Astrocyte (in vitro differentiated cells and primary cell): ENCODE measurements at places on chromosomes 2 and 18.

GRCh38 chr2:206164261-206164862, 4.7 kb downstream of the EEF1B2 start:
- no peak for DNase-seq

DNA sequence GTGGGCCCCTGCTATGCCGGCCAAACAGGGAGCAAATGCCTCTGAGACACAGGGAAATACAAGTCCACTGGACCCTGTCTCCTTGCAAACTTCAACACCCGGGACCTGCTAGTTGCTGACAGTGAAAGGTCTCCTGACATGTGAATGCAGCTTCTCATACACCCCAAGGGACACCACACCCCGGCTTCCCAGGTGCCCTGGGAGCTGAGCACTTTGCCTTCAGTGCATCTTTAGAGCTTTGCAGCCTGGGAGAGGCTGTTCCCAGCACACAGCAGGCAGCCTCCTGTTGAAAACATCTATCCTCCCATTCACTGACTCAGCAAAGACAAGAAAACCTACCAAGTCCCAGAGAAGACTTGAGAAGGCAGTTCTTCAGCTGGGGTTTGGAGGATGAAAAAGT, 143.4 kb downstream of the COL6A3 start:
- no peak for DNase-seq

GRCh38 chr18:79368681-79369080, 27.0 kb upstream of the NFATC1 start:
- DNase-seq: no peak

GRCh38 chr2:8418721-8419120, 263.1 kb upstream of the ID2 start:
- peak; percentile 15 for DNase-seq

- no peak for DNase-seq
Observed at GRCh38 chr2:206920310-206920709, 19.0 kb upstream of the CPO start.

DNA sequence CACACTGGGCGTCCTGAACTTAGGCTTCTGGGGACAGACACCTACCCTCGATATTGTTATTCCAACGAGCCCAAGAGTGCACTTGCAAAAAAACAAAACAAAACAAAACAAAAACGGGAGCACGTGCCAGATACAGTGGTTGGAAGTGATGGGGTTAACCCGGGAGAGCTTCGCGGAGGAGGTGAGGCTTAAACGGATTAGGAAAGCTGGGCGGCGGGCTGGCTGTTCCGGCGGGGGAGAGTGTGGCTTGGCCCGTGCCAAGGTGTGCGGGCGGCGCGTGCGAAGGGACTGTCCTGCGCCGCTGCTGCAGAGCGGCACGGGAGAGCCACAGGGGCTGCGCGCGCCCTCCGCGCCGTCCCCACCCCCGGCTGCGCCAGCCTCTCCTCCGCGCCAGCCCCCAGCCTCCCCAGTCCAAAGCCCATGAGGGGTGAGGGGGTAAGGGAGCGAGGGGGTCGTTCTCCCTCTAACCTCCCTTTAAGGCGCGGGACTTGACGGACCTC, 1.5 kb upstream of the SLC30A3 start:
- DNase-seq: no peak

DNA sequence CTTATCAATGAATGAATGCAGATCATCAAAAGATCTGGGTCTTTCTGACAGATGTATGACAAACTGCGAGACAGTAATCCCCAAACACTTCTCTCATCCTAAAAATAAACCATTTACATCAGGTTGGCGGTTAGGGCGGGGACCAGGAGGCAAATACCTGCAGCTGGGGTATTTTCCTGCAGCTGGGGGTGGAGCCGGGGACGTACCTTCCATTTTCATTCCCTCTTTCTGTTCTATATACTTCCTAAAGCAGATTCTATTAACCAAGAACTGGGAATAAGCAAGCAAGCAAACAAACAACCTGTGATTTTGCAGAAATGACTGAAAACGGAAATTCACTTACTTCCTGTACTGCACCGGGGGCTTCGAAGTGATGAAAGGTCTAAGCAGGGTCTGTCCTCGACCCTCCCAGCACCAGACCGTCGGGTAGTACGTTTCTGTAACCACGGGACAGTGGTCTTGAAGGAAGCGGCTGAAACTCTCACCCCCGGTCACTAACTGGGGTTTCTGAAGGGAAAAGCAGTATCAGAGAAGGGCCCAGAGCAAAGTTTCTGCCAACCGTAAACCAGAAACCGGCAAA, 1.2 kb downstream of the ABHD3 start:
- DNase-seq: no peak

GRCh38 chr2:230155359-230155758, 64.4 kb downstream of the SP110 start:
- DNase-seq: no peak

- no peak for DNase-seq
Observed at GRCh38 chr2:186617771-186618170, 27.9 kb downstream of the ITGAV start.

DNA sequence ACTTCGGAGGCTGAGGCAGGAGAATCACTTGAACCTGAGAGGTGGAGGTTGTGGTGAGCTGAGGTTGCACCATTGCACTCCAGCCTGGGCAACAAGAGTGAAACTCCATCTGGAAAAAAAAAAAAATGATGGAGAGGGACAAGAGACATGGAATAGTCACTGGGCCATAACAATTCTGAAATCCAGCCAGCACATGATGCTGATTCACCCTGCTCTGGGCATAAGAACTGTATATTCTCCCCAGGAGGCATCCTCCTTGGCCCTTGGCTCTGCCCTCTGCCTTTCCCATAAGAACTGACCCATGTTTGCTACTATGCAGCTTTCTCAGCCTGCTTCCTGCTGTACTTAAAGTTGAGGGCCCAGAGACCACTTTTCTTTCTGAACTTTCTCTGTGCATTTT, 297.7 kb downstream of the GBX2 start:
- DNase-seq: no peak

GRCh38 chr2:85757860-85758259, 4.1 kb downstream of the ATOH8 start:
- no peak for DNase-seq
